ENCODE measurements at places on chromosomes 7 and 10.

DNA sequence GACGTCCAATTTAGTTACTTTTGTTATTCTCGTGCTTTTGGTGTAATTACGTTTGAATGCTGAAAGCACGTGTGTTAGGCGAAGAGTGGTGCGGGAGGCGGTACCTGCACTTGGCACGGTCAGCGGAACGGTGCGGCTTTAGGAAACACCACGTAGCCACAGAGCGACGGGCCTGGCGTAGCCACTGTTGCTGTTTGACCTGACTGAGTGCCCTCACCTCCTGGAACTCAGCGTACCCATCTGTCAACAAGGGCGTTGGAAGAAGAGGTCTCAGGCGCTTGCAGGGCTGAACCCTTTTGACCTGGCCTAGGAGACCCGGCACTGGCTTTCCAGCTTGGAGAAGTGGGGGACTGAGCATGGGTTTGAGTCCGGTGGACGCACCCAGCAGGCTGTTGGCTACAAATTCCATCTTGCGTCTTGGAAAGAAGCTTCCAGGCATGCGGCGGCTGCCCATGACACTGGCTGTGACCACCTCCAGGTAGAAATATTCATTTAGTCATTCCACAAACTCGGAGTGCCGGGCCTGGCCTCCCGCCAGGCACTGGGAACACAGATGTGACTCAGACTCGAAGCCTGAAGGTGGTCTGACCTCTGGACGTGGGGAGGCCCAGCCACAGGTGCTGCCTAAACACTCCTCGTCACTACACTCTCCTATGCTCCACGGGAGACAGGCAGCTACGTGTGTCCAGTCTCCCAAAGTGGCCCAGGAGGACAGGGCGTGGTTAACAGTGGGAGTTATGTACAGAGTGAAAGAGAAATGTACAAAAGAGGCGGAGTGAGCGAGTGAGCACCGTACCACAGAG is 22.2 kb downstream of the FAM20C start:
- no peak for DNase-seq

- DNase-seq = peak; percentile 86
Observed at GRCh38 chr10:29895456-29895855, 163.9 kb downstream of the JCAD start.

DNA sequence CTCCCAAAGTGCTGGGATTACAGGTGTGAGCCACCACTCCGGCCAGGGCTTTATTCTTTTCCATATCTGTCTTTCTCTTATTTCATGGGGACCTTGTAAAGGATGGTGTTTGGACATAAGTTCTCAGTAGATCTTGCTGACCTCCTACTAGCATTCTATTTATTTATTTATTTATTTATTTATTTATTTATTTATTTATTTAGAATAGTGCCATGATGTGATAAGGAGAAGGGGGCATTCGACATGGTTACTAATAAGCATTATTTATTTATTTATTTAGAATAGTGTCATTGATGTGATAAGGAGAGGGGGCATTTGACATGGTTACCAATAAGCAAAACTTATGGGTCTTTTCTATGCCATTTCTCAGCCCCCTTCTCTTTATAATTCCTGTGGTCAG is 176.9 kb downstream of the LRRC4 start:
- no peak for DNase-seq

GRCh38 chr10:24207781-24208611 is 942 bp upstream of the KIAA1217 start:
- DNase-seq = no peak

DNA sequence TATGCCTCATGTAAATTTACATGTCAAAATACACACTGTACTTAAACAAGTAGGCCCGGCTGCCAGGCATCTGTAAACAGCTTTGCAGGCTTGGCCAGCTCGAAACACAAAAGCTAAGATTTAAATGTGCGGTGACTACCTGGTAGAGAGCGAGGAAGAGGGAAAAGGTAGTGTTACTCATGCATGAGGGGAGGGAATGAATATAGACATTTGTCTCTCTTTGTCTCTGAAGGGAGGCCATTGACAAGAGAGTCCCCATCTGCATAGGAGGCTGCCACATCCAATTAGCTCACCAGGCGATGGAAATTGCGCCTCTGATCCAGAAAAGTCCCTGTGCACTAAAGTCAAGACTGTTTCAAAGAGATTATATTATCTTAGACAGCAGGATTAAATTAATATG is 535.8 kb downstream of the PTPRN2 start:
- no peak for DNase-seq

Measured in AG04449 (cell line).